CD4-positive, alpha-beta T cell treated with Interleukin-12 subunit alpha and Interleukin-12 subunit beta, for 1 hour (primary cell): ENCODE measurements at places on chromosomes 5 and 9.
A peak's percentile ranks its signal among the peaks of the same experiment; 100 is the strongest.

DNA sequence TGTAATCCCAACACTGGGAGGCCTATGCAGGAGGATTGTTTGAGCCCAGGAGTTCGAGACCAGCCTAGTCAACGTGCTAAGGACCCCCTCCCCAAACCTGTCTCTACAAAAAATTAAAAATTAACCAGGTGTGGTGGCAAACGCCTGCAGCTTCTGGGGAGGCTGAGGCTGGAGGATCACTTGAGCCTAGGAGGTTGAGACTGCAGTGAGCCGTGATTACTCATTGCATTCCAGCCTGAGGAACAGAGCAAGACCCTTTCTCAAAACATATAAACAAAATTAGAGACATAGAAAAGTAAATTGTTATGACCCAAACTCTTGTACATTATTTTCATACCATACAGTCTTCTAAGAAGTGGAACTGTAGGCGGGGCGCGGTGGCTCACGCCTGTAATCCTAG is 1.1 kb downstream of the GPR107 start:
- no peak for DNase-seq

GRCh38 chr5:6496207-6496584 is 47.5 kb downstream of the UBE2QL1 start:
- no peak for DNase-seq

DNA sequence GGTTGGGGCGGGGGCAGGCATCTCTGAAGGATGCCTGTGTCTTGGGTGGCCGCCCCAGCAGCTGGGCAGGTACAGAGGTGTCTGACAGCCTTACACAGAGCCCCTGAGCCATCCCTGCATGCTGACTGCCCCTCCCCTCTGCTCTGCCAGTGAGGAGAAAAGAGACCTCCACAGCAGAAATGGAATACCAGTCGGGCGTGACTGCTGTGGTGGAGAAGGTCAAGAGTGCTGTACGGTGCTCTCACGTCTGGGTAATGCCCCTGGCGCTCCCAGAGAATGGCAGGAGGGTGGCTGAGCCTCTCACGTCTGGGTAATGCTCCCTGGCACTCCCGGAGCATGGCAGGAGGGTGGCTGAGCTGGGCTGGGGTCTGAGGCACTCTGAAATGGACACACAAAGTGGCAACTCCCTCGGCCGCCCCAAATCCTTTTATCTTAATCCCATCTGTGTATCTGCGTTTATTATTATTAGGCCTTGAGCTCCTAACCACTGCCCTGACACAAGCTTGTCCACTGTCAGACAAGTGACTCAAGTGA is 2.5 kb upstream of the RABL6 start:
- no peak for DNase-seq

DNA sequence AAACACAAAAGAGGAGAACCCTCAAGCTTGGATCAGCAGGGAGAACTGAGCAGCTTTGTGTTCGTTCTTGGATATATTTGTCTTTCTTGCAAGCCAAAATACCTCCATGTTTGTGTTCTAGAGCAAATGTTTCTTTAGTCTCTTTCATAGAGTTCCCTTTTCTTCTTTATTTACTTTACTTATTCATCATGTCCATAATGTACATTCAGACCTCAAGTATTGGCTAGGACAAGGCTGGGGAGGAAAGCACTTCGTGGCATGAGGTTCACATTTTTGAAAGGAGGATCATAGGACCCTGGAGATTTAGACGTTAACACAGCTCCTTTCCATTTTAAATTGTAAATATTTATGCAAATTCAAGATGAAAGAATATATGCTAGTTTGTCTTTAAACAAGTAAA is 590.2 kb upstream of the MEF2C start:
- DNase-seq, result no peak

DNA sequence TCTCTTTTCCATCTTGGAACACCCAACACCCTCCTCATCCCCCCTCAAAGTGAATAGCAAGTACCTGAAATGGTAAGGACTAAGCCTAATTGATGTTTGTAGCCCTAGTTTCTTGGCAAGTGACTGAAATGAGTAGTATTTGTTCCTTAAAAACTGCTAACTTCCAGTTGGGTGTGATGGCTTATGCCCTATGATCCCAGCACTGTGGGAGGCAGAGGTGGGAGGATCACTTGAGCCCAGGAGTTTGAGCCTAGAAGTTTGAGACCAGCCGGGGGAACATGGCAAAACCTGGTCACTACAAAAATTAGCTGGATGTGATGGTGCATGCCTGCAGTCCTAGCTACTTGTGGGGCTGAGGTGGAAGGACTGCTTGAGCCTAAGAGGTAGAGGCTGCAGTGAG is 44.1 kb downstream of the ZFR start:
- no peak for DNase-seq

GRCh38 chr9:34276772-34277171 is 52.3 kb downstream of the KIF24 start:
- DNase-seq, result no peak

- DNase-seq, result no peak
These were observed 244.3 kb upstream of the WWC1 start for GRCh38 chr5:168047043-168047668.

- no peak for DNase-seq
These were observed 9.0 kb downstream of the RALGDS start for GRCh38 chr9:133111808-133112662.

- no peak for DNase-seq
These were observed 40.5 kb downstream of the ALG2 start for GRCh38 chr9:99181206-99181605.

GRCh38 chr9:78573669-78574068 is 276.7 kb downstream of the PSAT1 start:
- DNase-seq, result no peak

GRCh38 chr5:30604648-30605262 is 588.7 kb upstream of the CDH6 start:
- DNase-seq, result no peak

DNA sequence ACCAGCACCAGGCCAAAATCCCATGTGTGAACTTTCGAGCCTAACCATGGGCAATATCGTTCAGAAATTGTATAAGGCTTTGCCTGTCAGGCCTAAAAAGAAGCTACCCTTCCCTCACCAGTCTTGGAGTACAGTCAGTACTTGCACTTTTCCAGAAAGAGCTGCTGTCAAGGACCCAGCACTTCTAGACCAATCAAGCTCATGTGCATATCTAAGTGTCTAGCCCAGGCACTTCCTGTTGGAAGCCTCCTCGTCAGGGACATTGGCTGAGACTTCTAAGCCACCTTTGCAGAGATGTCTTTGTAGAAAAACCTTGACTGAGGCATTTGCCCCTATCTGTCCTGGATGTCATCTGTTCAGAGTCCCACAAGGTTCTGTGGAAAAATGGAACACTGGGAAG is 1930.5 kb downstream of the EFNA5 start:
- no peak for DNase-seq

- no peak for DNase-seq
These were observed 190.8 kb downstream of the ELAVL2 start for GRCh38 chr9:23635276-23635675.

- no peak for DNase-seq
These were observed 32.7 kb upstream of the RIC1 start for GRCh38 chr9:5596173-5596572.

- DNase-seq, result no peak
These were observed 29.6 kb downstream of the KCNIP1 start for GRCh38 chr5:170533383-170533782.

DNA sequence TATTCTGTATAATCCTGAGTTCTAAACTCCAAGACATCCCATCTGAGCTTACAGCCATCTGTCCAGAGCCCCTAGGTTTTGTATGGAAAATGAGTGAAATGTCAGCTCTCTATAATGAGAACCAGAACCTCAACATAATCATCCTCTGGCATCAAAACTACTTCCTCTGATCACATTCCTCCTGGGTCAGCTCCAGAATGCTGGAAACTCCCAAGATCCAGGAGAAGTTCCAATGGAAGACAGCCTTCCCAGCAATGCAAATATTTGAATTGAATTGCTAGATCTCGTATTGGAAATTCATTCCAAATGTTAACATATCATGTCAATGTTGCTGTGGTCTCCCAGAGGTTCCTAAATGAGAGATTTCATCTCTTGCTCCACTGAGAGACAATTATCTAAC is 23.8 kb downstream of the C9 start:
- DNase-seq, result no peak

DNA sequence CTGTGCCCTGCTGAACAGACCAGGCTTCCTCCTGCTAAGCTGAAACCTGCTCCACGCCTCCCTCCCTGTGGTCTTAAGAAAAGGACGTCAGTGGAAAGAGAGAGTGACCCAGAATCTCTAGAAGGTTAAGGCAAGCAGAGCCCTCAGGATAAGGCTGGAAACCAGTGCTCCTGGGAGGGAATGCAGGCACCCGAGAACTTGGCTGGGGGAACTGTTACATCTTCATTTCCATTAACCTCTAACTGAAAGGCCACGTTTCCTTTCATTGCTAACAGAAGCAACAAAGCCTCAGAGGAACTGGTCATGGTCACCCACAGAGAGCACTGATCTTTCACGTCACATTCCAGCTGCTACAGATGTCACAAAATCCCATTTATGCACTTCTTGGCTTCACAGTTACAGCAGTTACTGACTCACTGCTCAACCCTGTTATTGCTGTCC is 26.1 kb upstream of the AKNA start:
- no peak for DNase-seq

DNA sequence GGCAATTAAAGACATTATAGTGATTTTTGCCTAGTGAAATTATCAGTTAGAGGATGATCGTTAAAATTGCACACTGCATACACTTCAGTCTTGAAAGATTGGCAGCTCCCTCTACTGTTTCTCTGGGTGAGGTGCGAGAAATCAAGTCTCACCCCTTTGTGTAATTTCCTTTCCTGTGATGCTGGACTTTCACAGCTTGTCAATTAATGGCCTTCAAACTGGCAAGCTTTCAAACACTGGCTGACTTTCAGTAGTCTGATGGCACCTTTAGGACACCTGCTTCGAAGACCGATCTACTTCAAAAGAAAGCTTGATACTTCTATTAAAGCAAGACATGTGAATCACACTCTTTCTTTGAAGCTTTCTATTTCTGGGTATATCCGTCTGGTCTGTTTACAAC is 706.7 kb upstream of the PTPRD start:
- no peak for DNase-seq

GRCh38 chr5:152608458-152608857 is 203.4 kb upstream of the NMUR2 start:
- DNase-seq, result no peak

DNA sequence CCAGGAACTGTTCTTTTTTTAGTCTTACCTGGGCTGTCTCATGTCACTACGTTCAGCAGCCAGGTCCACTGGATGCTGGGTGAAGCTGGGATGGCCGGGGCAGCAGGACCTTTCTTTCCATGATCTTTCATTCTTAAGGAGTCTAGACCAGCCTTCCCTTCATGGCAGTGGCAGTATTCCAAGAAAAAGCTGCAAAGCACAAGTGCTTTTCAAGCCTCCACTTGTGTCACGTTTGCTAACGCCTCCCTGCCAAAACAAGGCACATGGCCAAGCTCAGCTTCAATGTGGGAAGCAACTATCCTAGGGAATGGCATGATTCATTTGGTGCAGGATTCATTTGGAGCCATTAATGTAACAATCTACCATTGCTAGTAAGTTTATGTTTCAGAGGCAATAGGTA is 94.8 kb downstream of the RCL1 start:
- DNase-seq, result no peak

- DNase-seq, result no peak
These were observed 240.9 kb downstream of the GAS1 start for GRCh38 chr9:86706391-86706790.

DNA sequence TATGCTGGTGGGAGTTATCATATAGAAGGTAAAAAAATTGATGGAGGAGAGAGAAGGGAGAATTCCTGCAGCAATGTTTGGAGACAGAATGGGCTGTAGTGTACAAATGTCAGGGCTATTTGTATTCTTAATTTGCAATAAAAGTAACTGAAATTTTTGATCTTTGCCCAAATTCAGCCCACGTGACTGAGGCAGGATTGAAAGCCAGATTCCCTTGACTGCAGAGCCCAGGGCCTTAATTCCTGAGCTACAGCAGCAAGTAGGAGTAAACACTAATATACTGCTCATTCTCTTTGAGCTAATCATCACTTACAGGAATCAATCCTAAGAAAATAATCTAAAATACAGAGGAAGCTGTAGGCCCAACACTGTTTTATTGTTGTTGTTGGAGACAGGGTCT is 5.2 kb upstream of the ANXA6 start:
- no peak for DNase-seq

DNA sequence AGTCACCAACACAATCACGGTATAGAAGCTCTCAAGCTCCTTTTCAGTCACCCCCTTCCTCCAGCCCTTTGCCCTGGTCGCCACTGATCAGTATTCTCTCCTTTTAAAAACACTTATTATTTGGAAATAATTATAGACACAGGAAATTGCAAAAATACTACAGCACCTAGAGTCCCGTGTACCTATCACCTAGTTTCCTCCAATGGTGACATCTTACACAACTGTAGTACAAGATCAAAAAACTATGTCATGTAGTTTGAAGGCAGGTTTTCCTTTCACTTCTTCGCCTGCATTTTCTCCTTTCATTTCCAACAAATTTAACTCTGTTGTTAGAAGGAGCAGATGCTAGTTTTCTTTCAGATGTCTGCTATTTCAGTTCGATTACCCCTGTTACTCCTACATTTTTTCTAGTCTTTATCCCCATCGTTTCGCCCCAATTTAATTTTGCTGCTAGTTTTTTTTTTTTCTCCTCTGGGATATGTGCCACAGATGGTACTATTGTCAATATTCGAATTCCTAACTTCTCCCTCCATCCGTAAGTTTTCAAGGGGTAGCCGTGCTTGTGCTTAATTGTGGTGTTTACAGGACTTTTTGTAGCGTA is 612 bp upstream of the ATG10 start:
- DNase-seq, result peak; percentile 59

GRCh38 chr9:133004999-133005760 is 25.6 kb upstream of the GTF3C5 start:
- DNase-seq, result no peak

- peak; percentile 80 for DNase-seq
These were observed 19.2 kb upstream of the CD180 start for GRCh38 chr5:67215519-67216471.

DNA sequence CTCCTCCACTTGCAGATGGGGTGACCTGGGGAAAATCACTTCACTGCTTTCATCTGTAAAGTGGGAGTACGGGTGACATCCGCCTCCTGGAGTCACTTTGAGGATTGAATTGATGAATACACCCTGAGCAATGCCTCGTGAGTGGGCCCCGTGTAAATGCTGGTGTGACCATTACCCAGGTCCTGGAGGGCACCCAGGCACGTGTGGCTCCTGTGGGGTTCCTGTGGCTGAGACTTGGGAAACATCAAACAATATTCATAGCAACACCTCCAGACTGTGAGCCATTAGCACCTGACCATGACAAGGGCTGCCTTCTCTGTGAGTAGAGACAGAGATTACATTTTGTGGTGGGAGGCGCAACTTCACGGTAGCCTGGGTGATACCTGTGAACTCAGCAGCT is 11.4 kb downstream of the MRPL36 start:
- DNase-seq, result no peak

GRCh38 chr5:126122942-126123341 is 300.3 kb upstream of the GRAMD2B start:
- no peak for DNase-seq

GRCh38 chr5:159208514-159209437 is 577 bp downstream of the RNF145 start:
- DNase-seq, result peak; percentile 19

GRCh38 chr5:124349931-124350330 is 396.5 kb downstream of the ZNF608 start:
- DNase-seq, result no peak
